ENCODE measurements at places on chromosomes 11 and 22.

DNA sequence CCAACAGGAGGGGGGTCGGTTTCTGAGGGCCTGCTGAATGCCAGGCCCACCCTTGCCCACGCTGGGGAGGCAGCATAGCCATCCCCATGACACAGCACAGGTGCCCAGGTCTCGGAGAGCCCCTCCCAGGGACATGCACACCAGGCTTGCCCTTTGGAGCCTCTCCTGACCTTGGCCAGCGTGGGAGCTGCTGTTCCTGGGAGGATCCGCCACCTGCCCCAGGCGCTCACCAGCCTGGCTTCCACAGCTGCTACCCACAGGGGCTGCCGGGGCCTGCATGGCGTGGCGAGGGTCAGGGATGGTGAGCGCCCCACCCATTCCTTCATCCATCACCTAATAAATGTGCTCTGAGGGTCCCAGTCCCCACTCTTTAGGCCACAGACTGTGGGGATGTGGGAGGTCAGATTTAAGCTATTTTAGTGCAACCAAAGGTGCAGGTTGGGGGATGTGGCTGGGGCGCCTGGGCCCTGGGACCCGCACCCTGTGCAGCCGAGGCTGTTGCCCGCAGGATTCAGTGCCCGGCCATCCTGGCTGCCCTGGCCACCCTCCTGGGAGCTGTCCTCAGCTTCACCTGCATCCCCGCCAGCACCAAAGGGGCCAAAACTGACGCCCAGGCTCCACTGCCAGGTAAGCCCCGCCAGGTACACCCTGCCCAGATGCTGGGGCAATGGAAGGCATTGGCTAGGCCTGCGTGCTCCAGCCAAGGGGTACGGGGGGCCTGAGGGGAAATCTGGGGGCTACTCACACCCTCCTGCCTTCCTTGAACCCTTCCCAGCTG is 12.9 kb downstream of the PHLDA2 start:
- DNase-seq: no peak

- DNase-seq: no peak
Observed at GRCh38 chr11:75827562-75827961, 12.6 kb downstream of the UVRAG start.

- no peak for DNase-seq
Observed at GRCh38 chr11:76602431-76602861, 68.1 kb downstream of the LRRC32 start.

GRCh38 chr11:44596525-44597276 is 31.2 kb downstream of the CD82 start:
- DNase-seq: no peak

- DNase-seq: no peak
Observed at GRCh38 chr11:73469401-73469800, 93.2 kb downstream of the RELT start.

- no peak for DNase-seq
Observed at GRCh38 chr11:57873196-57873911, 111.8 kb downstream of the CTNND1 start.

DNA sequence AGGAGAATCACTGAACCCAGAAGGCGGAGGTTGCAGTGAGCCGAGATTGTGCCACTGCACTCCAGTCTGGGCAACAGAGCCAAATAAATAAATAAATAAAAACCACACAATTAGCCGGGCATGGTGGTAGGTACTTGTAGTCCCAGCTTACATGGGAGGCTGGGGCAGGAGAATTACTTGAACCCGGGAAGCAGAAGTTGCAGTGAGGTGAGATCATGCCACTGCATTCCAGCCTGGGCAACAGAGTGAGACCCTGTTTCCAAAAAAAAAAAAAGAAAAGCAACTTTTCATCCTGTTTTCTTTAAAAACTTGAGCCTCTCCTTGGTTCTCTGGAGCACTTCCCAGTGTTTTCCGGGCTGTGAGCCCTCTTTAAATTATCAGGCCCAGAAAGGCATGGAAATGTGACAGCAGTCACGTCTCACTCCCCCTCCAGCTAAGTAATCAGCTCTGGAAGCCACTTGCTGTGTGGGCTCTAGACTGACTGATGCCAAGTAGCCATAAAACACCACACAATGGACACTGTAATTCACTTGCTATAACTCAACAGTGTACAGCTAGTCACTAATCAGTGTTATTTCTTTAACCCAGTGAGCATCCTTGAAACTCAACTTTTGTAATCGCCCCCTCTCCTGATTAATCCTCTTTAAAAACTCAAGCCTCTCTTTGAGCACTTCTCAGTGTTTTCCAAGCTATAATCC is 13.0 kb upstream of the MCHR1 start:
- no peak for DNase-seq

- DNase-seq: no peak
Observed at GRCh38 chr11:72229925-72230763, 5.6 kb downstream of the INPPL1 start.

- DNase-seq: no peak
Observed at GRCh38 chr11:34190192-34191139, 85.0 kb downstream of the NAT10 start.

DNA sequence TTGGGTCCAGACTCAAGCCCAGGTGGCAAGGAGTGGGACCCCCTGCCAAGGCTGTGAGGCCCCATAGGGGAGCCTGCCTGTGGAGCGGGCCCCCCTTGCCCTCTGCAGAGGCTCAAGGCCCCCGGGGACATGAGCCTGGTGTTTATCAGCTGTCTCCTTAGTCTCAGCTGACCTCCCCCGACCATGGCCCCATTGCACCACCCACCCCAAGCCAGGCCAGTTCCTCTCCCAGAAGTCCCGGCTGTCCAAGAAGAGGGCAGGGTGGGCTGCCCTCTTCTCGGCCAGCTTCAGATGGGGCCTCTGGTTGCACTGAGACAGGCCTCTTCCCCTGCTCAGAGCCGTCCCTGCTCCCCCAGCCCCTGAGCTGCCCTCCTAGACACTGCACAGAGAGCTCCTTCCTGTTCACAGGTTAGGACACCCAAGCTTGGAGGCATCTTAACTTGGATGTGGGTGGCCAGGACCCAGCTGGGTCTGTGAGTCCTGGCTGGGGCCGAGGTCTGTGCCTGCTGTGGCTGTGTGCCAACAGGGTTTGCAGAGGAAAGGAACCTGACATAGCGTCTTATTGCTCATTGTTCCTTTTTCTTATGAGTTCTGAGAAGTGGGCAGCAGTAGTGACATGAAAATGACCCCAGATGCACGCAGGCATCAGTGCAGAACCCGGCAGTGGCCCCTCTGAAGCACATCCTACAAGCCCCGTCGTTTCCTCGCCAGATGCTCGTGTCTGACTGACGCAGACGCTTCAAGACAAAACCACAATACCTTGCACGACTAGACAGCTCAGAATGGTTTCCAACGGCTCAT is 5.4 kb downstream of the TRABD start:
- no peak for DNase-seq

DNA sequence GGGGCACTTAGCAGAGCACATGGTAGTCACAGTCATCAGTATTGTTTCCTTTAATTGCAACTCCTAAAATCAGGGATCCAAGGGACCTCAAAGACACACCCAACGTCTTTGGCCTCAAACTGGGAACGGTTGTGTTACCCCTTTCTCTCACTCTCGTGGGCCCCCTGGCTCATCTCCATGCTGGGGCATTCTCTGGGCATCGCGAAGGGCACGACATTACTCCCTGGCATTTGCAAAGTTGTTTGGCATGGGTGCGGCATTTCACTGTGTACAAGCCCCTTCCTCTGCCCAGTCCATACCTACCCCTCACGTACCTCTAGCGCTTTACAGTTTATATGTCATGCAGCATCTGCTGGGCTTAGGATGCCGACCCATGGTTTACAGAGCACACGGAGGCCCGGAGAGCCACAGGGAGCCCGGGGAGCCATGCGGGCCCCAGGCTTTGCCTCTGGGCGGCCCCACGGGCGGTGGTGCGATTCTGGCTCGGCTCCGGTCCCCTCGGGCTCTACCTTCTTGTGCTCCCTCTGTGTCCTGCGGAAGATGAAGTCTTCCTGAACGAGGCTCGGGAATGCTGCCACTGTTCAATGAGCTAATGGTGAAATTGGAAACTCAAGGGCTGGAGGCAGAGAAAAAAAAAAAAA is 21.9 kb upstream of the CACNG2 start:
- no peak for DNase-seq

DNA sequence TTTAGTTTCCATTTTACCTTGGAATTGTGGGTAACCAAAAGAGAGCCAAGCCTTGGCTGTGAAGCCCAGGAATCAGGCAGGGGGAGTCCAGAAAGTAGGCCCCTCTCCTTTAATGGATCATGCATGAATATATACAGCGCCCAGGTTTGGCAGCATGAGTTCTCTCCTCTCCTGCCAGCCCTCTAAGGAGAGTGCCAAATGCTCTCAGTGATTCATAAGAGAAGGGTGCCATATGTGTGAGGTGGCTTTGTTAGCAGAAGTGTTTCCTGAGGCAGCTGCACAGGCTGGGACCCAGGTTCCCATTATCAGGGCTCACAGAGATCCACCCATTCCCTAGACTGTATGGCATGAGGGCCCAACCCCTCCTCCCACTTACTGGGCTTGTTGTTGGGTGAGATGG is 52.3 kb upstream of the SCUBE2 start:
- DNase-seq: no peak

GRCh38 chr11:5293028-5293427 is 8.7 kb downstream of the OR51B4 start:
- DNase-seq: no peak

DNA sequence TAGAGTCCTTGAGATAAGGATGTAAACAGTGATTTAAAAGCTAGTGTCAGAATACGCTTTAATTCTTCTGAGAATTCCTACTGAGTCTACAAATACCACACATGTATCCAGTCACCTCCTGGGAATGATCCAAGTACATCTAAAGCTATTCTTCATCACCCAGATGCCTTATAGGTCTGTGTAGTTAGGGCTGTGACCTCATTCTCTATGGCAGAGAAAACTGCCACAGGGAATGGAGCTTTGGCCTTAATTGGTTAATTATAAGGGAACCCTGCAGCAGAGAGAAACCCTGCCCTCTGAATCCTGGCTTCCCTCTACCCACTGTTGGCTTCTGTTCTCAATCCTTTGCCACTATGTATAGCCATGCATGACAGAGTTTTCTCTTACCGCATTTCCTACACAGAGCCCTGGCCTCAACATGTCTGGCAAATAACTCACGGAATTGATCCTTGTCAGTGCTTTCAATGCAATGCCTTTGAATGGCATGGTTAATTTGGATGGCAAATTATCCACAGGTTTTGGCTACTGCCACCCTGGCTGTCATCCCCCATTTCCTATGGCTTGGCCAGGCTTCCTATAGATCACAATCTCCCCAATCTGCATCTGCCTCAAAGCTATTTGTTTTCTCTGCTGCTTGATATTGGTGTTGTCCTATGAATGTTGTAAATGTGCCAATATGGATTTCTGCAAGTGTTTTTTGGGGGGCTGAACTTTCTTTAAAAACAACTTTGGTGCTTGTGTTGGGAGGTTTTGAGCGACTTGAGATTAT is 2.9 kb downstream of the DIXDC1 start:
- DNase-seq: no peak

GRCh38 chr22:39900306-39901227 is at the start of gene GRAP2:
TSS of gene GRAP2 (plus strand) at chr22:39901084. CDS start at chr22:39947107, 46,023 bp downstream.
- no peak for DNase-seq

DNA sequence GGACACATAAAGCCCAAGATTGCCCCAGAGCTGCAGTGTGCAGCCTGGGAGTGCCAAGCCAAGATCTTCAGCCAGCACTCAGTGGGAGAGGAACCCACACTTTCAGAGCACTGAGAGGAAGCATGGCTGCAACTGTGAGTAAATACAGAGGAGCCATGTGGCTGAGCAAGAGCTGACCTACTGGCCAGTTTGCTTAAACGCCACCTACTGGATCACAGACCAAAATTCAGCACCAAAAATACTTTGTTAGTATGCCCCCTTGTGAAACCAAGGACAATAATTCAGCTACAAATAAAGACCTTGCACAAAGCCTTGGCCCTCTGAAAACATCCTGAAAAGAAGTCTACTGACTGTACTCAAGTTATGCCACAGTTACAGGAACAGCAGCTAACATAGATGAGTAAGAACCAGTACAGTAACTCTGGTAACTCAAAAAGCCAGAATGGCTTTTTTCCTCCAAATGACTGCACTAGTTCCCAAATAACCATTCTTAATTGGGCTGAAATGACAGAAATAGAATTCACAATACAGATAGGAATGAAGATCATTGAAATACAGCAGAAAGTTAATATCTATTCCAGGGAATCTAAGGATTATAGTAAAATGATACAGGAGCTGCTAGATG is 10.1 kb upstream of the OR4A15 start:
- no peak for DNase-seq

- DNase-seq: no peak
Observed at GRCh38 chr11:131668500-131669400, 298.3 kb downstream of the NTM start.

- DNase-seq: no peak
Observed at GRCh38 chr11:93493252-93493897, 49.8 kb downstream of the SMCO4 start.

GRCh38 chr22:47446331-47446730 is 683.9 kb downstream of the TBC1D22A start:
- no peak for DNase-seq

GRCh38 chr22:45768490-45768889 is 96.9 kb downstream of the ATXN10 start:
- no peak for DNase-seq

GRCh38 chr11:32343325-32344008 is 91.9 kb downstream of the WT1 start:
- DNase-seq: no peak
